WTC11 (cell line): ENCODE measurements at places on chromosomes 5 and 9. TPM values are rescaled to one million over a fixed set of nuclear protein-coding genes. Genes with fewer than 3 reads are reported as not detected.

DNA sequence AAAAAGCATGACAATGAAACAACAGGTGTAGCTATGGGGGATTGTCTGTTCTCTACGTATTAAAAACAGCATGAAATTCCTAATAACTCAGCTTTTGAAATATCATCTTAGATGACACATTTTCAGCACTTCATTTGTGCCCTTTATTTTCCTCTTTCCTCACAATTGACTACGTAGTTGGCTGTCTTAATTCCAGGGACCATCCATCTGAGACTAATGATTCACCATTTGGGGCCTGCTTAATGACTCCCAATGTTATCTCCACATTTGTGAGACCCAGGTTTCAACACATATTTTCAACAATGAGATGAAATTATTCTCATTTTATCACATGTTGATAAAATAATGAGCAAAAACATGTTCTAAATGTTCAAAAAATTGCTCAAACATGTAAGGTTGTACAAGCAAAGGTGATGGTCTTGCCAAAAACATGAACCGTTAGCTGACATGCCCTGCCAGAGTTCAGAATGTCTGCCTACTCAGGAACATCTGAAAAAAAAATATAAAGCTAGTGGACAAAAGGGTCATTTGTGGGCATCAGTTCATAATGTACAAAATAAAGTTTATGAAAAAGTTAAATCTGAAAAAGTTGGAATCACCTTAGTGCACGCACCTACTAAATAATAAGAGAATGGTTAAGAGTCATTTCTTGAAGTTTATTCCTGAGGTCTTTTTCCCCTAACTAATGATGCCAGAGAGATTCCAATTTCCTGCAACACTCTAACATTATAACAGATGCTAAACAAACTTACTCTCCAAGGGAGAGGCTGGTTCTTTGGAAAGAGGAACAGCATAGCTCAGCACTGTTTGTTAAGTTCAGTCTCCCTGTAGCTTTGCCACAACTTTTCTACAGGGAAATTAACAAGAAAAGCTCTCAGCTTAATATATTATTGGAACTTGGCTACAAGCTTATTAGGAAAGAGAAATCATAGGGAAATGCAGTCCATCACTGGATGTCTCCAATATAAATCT is 275.5 kb downstream of the SPOCK1 start:
- no peak for DNase-seq
- no peaks in the 10 kb centered on the region for H3K36me3 ChIP-seq
- H3K4me3 ChIP-seq, result no peak overlapping the region
- H3K27ac ChIP-seq, result no peak overlapping the region
- H3K27me3 ChIP-seq, result no peaks in the 10 kb centered on the region; the same call in 1 of the 2 replicates
- H3K4me1 ChIP-seq, result no peaks in the 10 kb centered on the region

DNA sequence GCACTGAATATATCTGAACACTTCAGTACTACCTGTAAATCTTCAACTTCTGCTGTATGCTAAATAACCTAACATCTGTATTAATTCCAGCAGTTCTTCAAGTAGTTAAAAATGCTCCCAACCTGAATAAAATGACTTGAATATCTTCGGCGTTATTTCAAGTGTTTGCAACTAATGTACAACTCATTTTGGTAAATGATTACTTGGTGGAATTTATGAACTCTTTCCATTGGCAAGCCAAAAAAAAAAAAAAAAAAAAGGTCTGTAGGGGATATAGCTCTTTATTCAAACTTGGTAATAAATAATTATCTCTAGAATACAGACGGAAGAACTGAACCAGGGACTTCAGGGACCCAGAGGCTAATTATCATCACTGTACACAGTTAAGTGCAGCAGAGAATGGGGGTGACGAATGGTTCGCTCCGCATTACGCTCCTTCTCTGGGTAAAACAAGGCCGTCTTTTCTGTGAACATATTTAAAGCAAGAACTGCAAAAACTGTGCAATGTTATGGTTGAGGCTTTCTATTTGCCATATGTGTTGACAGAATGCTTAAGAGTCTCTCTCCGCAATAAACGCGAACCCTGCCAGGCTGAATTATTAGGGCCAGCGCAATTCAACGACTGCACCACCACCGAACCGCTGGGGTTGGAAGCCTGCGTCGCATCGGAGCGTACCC is 1.9 kb upstream of the ERBIN start:
- H3K4me3 ChIP-seq, result peak overlapping the region; percentile 90
- H3K27me3 ChIP-seq, result peaks cover 20% of the 10 kb centered on the region
- no peaks in the 10 kb centered on the region for H3K36me3 ChIP-seq
- peaks cover 24% of the 10 kb centered on the region for H3K4me1 ChIP-seq

The DMGDH gene
- 0.21 to 0.37 TPM (median 0.35 TPM) in 3 replicates for total RNA-seq

DNA sequence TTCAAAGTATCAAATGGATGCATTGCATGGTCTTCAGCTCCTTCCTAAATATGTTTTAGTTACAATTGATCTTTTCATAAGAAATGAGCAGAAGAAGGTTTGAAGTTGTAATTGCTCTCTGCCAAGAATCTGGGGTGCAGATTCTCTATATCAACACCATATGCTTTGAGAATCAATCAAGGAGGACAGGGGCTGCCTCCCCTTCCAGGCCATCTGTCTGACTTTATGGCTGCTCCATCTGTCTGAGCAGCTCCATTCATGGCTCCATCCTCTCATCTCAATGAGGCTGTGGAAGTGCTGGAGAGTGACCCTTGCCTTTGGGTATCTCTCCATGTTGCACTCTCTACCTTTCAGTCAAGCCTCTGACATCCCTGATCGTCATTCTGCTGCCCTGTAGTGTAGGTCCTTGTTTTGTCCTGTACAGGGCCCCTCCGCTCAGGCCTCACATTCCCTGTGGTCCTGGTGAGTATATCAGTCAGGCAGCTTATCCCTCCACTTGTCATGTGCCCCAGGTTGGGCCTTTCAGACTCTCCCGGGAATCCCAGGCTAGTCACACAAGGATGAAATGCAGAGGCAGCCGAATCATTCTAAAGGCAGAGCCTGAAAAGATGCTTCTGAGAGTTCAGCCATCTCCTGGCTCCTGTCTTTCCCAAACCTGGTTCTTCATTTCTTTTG is 14.0 kb upstream of the SV2C start:
- no peaks in the 10 kb centered on the region for H3K4me1 ChIP-seq
- no peaks in the 10 kb centered on the region; the same call in none of the 2 replicates for H3K27me3 ChIP-seq
- no peak overlapping the region for H3K4me3 ChIP-seq
- H3K27ac ChIP-seq, result no peak overlapping the region
- H3K36me3 ChIP-seq, result no peaks in the 10 kb centered on the region

The SDHA gene
- 135 to 145 TPM (median 137 TPM) in 3 replicates for total RNA-seq

The EGFL7 gene
- 54.6 to 64.9 TPM (median 62.8 TPM) in 3 replicates for total RNA-seq

- DNase-seq, result no peak
- H3K36me3 ChIP-seq, result peaks cover 3% of the 10 kb centered on the region; the same call in 1 of the 2 replicates
- H3K27ac ChIP-seq, result 0 out of 2 replicates have a peak overlapping the region, but pooled peaks have one; percentile 17
- H3K4me1 ChIP-seq, result peaks cover 7% of the 10 kb centered on the region; the same call in 1 of the 2 replicates
- no peak overlapping the region for H3K4me3 ChIP-seq
Measured at GRCh38 chr9:124897570-124898460, 35.9 kb downstream of the ARPC5L start.

The F2RL2 gene
- total RNA-seq, result 0.11 TPM in 1 of 3 replicates, not detected in the others

GRCh38 chr5:53343187-53343586 is 137.2 kb upstream of the FST start:
- peaks cover 4% of the 10 kb centered on the region for H3K36me3 ChIP-seq
- no peak overlapping the region for H3K4me3 ChIP-seq
- no peaks in the 10 kb centered on the region for H3K4me1 ChIP-seq
- no peaks in the 10 kb centered on the region for H3K27me3 ChIP-seq
- no peak overlapping the region for H3K27ac ChIP-seq

The NFIL3 gene
- total RNA-seq, result 11.8 to 13.5 TPM (median 13.0 TPM) in 3 replicates

The GABRA6 gene
- total RNA-seq, result not detected in 3 replicates

DNA sequence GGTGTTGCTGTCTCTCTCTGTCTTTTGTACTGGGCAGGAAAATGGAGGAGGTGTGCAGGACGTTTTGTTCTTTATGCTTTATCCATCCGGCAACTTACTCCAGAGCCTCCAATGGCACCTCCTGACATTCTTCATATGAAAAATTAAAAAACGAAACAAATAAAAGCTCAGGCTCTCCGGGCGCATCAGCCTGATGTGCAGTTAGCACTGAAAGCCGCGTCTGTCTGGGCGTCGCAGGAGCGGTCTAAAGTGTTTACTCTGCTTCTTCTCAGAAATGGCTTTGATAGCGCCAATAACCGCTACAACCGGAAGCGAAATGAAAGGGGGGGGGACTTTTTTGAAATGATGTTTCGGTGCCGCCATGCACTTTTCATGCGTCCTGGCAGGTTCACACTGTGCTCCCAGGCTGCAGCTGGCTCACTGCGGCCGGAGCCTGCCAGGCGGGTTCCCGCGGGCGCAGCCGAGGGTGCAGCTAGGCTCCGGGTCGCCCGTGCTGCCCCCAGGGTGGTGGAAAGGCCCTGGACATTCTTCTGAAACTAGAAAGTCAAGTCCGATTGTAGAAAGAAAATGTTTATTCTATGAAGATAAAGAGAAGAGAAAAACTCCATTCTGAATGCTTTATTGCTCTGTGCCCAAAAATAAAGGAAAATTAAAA is 407.7 kb upstream of the IRX1 start:
- no peaks in the 10 kb centered on the region for H3K36me3 ChIP-seq
- DNase-seq, result no peak
- no peaks in the 10 kb centered on the region for H3K27me3 ChIP-seq
- no peak overlapping the region for H3K27ac ChIP-seq
- peaks cover 25% of the 10 kb centered on the region for H3K4me1 ChIP-seq

GRCh38 chr5:180494510-180495181 is 467 bp downstream of the CNOT6 start:
- peak overlapping the region; percentile 87 for H3K4me3 ChIP-seq
- no peak overlapping the region; the same call in 1 of the 2 replicates for H3K27ac ChIP-seq
- peaks cover 17% of the 10 kb centered on the region for H3K36me3 ChIP-seq
- no peaks in the 10 kb centered on the region for H3K27me3 ChIP-seq

The ERAP2 gene
- 0.13 to 0.41 TPM (median 0.21 TPM) in 3 replicates for total RNA-seq

The SPATA9 gene
- total RNA-seq, result not detected in 3 replicates

DNA sequence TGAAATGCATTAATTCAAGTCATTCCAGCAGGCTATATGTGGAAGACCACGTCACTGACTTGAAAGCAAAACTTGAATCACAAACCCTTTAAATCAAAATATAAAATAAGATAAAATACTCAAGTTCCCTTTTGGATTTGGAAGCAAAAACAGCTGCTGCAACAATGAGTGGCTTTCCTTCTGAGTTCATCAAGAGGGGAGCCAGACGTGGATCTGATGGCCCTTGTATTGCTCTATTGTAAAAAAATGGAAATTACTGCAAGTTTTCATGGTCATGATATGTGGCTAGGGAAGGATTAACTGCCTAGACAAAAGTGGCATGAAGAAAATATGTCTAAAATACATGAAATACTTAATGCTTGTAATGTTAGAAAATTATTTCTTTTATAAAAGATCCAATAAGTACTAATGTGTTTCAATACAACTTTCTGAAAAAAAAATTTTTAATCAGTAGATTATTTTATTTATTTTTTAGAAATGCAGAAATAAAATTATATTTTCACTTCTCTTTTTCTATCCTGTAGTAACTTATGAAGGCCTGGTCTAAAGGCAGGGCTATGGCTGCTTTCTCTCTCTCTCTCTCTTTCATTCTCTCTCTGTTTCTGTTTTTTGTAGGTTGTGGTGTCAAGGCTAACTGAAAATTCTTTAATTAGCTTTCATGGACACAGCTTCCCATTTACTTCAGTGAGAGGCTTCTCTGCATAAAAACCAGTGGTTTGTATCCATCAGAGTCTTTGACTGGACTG is 24.0 kb downstream of the LIX1 start:
- H3K27me3 ChIP-seq, result no peaks in the 10 kb centered on the region
- H3K4me1 ChIP-seq, result peaks cover 17% of the 10 kb centered on the region
- no peaks in the 10 kb centered on the region for H3K36me3 ChIP-seq
- H3K27ac ChIP-seq, result peak overlapping the region; percentile 34; the same call in 1 of the 2 replicates
- no peak overlapping the region for H3K4me3 ChIP-seq

- no peak overlapping the region for H3K27ac ChIP-seq
- H3K27me3 ChIP-seq, result no peaks in the 10 kb centered on the region
- no peaks in the 10 kb centered on the region for H3K4me1 ChIP-seq
- H3K36me3 ChIP-seq, result no peaks in the 10 kb centered on the region
- H3K4me3 ChIP-seq, result no peak overlapping the region
Measured at GRCh38 chr5:100667161-100667630, 132.0 kb downstream of the FAM174A start.

DNA sequence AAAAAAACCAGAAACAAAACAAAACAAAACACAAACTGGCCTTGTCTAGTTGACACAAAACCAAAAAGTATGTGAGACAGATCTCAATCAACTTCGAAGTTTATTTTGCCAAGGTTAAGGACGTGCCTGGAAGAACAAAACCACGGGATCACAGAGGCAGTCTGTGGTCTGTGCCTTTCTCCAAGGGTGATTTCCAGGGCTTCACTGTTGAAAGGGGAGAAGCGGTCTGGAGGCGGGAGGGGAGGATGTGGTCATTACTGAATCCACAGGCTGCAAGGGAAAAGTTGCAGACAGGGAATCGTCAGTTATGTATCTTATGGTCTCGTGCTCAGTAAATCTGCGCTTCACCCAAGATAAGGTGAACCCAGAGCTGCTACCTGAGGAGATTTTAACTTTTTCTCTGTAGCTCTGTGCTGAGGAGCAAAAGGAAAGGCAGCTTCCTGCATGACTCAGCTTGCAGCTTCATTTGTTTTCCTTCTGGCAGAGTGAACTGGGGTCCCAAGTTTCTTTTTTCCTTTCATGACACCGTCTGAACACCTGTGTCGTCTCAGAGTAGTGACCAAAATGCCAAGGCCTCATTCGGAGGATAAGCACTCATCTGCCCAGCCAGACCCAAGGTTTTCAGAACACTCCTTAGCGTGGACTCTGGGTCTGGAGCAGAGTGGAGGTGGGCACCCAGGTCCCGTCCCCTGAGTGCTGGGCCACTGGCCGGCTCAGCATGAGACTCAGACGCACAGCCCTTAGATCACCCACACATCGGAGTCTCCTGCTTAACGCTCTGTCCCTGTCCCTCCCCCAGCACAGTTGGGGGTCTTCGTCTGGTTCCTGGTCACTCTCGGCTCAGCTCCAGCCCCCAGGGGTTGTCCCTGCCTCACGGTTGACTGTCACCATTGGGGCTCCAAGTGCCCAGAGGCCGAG is 25.9 kb downstream of the ROPN1L start:
- H3K4me1 ChIP-seq, result peaks cover 22% of the 10 kb centered on the region
- no peak overlapping the region for H3K4me3 ChIP-seq

DNA sequence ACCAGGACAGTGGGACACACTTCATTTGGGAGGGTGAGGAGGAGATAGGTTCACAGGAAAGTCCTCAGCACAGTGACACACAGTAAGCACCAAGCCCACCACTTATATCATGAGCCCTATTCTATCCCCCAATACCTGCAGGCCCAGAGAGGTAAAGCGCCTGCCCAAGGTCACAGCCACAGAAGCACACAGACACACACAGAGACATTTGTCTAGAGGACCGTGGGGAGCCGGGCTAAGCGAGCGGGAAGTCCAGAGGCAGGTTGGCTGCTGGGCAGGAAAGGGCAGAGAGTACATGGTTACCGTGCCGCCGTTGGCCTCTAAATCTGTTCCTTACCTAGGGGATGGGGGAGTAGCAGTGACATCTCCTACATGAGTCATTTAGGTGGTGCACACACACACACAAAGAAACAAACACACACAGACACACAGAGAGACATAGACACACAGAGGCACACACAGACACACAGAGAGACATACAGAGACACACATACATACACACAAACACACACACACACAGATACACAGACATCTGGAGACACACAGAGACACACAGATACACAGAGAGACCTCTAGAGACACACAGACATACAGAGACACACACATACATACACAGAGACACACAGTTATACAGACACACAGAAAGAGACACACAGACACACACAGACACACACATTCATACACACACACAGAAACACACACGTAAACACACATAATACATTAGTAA is 15.9 kb upstream of the DUSP1 start:
- H3K4me1 ChIP-seq, result peaks cover 6% of the 10 kb centered on the region; the same call in 1 of the 2 replicates
- H3K27me3 ChIP-seq, result peaks cover 2% of the 10 kb centered on the region; the same call in 1 of the 2 replicates
- H3K36me3 ChIP-seq, result no peaks in the 10 kb centered on the region
- H3K4me3 ChIP-seq, result no peak overlapping the region
- DNase-seq, result no peak
- H3K27ac ChIP-seq, result no peak overlapping the region
